Activated CD4-positive, alpha-beta T cell treated with anti-CD3 and anti-CD28 coated beads, Interleukin-2, amount 10 ng/mL, durations not matched to agents 7 days and 5 days (primary cell): ENCODE measurements at places on chromosomes 1 and 21. TPM values are rescaled to one million over a fixed set of nuclear protein-coding genes. Genes with fewer than 3 reads are reported as not detected.

Gene SMCP
- not detected for total RNA-seq

Gene GJA4
- total RNA-seq = not detected

Gene S100B
- total RNA-seq = 0.25 TPM

Gene ZMYND12
- total RNA-seq = 0.56 TPM

Gene AHCTF1
- 32.9 TPM for total RNA-seq

Gene OR2L5
- 0.08 TPM for total RNA-seq

Gene MTF1
- 21.0 TPM for total RNA-seq

Gene CELA3B
- not detected for total RNA-seq

Gene HSD3B2
- total RNA-seq = not detected

Gene GNG12
- not detected for total RNA-seq

Gene ENSA
- total RNA-seq = 193 TPM

Gene OR10J5
- total RNA-seq = not detected

Gene DENND2D
- total RNA-seq = 349 TPM

Gene FOXO6
- total RNA-seq = not detected
